ENCODE measurements at places on chromosomes 5 and 9.

DNA sequence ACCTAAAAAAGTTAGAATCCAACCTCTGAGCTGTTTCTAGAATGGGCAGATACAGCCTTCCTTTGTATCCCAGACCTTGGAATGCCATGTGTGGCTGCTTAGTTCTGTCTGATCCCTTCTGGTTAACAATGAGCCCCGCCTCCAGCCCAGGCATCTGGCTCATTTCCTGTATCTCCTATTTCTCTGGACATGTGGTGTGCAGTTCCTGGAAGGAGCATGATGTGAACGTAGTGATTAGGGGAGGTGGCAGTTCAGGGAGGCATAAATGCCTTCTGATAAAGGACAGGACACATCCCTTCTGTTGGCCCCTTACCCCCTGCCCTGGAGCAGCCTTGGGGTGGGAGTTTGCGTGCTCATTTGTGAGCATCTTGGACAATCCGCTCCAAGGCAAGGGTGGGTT is 243.0 kb downstream of the ZSWIM6 start:
- no peak for DNase-seq

DNA sequence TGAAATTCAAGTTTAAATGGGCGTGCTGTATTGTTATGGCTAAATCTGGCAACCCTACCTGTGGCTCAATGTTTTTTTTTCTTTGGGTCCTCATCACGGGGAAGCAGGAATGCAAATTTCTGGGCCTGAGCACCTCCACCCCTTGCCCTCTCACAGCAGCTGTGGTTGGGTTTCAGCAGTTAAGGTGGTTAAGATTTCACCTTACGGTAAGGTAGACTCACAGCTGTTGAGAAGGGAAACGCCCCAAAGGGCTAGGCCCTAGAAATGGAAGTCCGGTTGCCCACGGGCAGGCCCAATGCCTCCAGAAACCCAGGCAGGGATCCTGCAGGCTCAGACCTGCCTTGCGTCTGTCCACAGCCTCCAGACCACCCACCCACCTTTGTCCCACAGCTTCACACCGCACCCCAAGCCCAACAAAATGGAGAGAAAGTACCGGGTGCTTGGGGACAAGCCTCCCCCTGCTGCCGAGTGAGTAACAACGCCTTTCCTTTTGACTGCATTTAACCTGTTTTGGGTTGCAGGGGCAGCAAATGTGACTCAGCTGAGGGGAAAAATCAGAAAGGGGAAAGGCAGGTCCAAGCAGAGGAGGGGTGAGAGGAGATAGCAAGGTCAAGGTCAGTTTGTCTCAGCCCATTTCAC is 48.1 kb upstream of the TDRD7 start:
- no peak for DNase-seq

GRCh38 chr5:16542236-16542635 is 74.6 kb downstream of the RETREG1 start:
- no peak for DNase-seq

DNA sequence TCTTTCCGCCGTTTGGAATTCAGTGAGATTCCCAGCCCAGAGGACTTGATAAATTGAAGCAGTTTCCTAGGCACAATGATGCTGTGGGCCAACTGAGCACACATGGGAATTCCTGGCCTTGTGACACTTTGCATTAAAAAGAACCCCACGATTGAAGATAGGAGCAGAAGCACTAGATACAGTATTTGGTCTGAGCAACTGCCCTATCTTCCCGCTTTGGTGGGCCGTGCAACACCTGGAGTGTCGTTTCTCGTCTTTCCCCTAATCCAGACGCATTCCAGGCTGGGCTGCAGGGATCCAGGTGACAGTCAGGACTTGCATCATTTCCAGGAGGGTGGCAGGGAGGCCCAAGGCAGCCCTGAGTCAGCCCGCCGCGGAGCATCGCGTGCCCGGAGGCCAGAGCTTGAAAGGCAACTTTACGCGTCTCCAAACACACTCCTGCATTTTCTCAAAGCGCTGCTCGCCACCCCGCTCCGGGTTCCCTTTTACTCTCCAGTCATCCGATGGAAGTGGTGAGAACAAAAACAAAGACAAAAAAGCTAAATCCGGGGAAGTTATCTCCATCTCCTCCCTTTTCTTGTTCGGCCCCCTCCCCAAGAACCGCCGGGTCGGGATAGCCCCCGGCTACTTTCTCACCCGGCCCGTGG is 753 bp upstream of the STC2 start:
- no peak for DNase-seq

DNA sequence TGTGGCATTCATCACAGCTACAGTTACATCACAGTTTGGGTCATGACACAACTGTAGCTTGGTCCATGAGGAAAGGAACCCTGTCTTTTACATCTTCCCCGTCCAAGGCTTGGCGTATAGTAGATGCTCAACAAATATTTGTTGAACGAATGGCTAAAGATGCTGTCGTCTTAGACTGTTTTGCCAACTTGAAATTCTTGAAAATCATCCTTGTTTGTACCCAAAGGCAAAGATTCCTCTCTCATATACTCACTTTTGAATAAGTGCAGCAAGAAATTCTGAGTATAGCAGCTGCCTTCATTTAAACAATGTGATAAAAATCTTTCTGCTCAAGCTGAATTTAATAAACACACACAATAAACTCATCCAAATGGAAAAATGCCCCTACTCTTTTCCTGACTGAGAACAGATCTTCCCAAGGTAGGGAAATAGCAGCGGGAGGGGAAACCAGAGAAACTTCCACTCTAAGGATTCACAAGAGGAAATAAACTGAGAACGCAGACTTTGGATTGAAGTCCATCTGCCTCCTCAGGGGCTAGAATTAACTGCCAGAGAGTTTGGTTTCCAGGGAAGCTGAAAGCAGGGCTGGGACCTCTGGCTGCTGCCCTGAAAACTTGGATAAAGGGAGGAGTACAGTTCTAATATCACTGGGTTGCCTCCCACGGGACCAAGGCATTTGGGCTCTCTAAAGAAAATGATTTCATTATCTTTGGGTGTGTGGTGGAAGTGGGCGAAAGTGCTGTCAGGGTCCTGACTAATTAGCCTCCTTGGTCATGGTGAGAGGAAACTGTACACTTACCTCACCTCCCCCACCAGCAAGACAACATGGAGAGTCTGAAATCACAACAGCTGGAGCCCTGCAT is 99.1 kb downstream of the DPYSL3 start:
- no peak for DNase-seq

GRCh38 chr5:179914032-179914755 is 6.5 kb upstream of the TBC1D9B start:
- no peak for DNase-seq

GRCh38 chr9:19939734-19940278 is 151.0 kb upstream of the SLC24A2 start:
- no peak for DNase-seq

- no peak for DNase-seq
Observed at GRCh38 chr5:125093776-125094175, 347.3 kb upstream of the ZNF608 start.

DNA sequence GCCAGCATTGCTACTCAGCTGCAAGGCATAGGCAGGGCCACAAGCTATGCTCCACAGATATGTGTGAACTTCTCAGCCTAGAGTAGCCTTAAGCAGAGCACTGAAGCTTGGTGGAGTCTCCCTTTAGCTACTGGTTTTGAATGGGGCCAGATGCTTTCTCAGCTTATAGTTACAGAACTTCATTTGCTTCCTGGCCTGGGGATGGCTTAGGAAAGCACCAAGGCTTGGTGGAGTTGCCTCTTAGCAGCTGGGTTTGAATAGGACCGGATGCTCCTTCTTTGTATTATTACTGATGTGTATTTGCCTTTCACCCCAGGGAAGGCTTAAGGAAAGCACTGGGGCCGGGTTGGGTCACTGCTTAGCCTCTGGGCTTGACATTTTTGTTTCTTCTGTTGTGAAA is 497.8 kb upstream of the SEMA6A start:
- DNase-seq, result no peak

GRCh38 chr5:89706731-89707130 is 702.8 kb downstream of the CETN3 start:
- no peak for DNase-seq
